Stimulated activated CD8-positive, alpha-beta memory T cell treated with anti-CD3 and anti-CD28 coated beads, Interleukin-15, amount 100 ng/mL, for 48 hours (primary cell): ENCODE measurements at places on chromosomes 4 and X.

DNA sequence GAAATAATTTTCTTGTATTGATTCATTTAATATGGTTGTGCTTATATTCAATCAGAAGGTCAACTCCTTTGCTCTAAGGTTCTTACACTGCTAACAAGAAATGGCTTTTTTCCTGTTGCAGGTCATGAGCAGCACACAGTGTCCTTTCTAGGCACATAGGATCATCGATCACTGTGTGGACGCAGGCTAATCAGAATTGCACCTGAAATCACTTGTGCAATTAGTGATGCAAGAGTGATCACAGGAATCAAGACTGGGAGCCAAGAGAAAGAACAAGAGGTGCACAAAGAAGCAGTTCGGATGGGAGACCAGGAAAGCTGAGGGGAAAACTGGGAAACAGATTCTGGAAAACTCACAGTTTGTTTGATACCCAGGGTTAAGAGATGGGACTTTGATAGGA, 21.1 kb downstream of the TDO2 start:
- no peak for DNase-seq

DNA sequence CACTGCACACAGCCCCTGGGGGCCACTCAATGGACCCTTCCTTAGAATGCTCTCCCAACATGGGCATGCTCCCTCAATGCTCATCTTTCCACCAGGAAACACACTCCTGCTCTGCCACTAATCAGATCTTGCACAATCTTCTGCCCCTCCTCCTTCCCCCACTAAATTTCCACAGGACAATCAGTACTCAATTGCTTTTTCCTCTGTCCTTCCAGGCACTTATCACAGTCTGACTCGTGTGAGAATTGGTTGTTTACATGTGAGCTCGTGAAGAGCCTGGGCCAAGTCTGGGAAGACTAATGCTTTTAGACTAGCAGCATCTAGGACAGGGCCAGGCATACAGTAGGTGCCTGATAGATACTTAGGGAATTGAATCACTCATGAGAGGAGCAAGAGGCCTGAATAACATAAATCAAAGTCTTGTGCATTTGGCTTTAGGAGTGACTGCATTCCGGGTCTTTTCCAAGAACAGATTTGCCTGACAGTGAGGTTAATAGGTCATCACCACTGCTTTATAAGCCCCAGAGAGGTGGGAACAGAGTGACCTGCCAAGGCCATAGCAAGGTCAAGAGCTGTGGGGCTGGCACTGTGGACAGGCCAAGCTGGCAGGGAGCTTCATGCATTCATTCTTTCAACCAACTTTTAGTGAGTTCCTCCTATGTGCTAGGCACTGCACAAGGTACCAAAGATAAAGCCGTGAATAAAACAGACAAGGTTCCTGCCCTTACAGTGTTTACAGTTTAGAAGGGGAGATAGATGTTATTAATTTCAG, 55.0 kb downstream of the PRPS1 start:
- DNase-seq, result no peak

DNA sequence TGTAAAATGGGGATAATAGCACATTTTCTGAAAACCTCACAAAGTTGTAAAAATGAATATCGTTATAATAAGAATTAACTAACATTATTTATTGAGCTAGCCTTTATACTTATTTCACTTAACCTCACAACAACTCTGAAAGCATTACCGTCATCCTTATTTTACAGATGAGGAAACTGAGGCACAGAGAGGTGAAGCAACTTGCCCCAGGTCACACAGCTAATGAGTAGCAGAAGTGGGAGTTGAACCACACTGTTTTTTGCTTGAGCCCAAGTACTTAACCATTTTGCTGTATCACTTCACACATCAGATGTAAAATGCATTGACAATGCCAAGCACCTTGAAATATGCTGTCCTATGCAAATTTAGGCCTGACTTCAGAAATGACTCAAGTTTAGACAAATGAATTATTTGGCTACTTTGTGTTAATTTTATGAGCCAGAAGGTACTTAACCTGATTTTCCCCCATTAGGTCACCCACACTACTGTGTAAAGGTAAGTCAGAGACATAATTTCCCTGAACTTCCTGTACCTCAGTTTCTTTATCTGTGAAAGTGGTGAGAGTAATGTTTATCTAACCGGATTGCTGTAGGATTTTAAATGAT, 23.1 kb downstream of the CD40LG start:
- no peak for DNase-seq

- no peak for DNase-seq
These were observed 92.2 kb upstream of the MTM1 start for GRCh38 chrX:150476164-150476699.

- no peak for DNase-seq
These were observed 343.1 kb upstream of the FAM241A start for GRCh38 chr4:111802191-111802590.

DNA sequence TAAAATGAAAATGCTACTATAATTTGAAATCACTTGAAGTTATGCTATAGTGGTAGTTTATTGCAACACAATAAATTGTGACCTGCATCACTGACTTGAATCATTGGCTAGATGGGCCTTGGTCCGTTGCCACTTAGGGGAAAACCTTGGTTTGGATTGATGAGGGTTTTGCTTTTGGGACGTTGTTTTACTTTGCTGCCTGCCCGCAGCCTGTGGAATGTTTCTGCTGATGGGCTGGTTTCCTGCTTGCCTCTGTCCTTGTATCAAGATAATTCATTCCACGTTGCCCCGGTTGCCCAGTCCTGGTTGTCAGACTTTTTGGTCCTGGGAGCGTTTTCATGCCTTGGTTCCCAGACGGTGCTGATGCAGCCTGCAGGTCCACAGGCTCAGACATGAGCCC, 18.3 kb downstream of the HADH start:
- no peak for DNase-seq

DNA sequence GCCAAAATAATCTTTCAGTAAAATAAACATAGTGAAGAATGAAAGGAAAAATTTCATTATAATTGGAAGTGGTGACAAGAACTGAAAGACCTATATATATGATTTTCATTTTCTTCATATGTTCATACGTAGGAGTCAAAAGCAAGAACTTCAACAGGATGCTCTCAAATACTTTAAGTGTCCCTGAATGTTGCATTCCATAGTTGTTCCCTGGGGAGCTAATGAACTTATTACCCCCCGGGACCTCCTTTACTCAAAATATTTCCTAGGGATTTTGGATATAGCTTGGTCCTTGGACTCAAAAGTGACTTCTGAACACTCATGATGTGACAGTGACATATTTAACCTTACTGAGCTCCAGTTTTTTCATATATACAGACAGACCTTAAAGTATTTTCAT, 44.9 kb upstream of the NDST4 start:
- no peak for DNase-seq

DNA sequence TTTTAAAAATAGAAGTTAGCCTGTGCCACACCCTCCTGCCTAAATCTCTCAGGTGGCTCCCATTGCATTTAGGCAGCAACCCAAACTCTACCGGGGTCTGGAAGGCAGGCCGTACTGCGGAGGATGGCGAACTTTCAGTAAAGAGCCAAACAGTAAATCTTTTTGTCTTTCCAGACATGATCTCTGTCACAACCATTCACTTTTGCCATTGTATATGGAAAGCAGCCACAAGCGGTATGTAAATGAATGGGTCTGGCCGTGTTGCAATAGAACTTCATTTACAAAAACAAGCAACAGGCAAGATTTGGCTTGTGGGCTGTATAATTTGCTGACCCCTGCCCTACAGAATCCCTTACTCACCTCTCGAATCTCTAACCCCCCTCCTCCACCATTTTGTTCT, 3.3 kb downstream of the RADX start:
- DNase-seq, result no peak

DNA sequence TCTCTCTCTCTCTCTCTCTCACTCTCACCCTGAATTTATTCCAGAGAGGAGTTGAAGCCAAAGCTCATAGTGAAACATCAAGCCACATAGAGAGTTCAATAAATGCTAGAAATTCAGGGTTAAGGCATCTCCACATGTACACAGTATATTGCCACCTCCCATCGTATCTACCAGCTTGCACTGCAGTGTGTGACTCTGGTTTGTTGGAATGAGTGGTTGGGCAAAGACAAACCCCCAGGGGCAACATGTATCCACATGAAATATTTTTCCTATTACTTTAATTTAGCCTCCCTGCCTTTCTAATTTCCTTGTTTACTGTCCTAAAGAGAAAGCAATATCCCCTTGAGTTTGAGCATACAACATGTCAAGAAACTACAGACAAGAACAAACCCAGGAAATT, 247.3 kb downstream of the SPATA18 start:
- DNase-seq, result no peak

- no peak for DNase-seq
These were observed 49.2 kb downstream of the PJA1 start for GRCh38 chrX:69116077-69116476.

DNA sequence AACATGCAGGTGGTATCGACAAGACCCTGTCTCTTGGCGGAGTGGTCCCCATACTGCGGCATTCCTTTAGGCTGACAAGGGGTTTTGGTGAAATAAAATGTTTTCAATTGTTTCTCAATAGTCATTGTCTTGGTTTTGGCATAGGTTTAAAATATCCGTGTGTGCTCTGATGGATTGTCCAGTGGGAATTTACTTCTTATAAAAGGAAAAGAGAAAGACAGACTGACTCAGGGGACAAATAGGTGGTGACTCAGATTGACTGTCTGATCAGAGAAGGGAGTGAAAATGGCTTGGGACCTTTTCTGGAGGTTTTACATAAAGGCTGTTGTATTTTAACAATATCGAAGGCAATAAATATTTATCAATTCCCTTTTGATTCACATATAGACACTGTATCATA, 129.8 kb downstream of the SORBS2 start:
- DNase-seq, result no peak

DNA sequence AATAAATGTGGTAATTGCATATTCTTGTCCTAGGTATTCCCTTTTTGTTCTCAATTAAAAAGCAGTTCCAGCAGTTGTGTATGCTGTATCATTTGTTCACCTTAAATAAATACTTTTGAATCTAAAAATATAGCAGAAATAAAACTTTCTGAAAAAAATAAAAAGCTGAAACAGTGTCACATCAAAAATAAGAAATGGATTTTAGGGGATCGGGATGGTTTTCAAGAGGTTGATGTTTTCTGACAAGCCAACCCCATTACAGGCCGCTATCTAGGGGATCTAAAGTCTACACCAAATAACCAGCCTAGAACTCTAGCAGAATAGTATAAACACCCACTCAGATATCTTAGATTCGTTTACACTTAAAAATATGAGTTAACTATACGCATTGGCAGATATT, 95.4 kb upstream of the MAML3 start:
- DNase-seq, result no peak

DNA sequence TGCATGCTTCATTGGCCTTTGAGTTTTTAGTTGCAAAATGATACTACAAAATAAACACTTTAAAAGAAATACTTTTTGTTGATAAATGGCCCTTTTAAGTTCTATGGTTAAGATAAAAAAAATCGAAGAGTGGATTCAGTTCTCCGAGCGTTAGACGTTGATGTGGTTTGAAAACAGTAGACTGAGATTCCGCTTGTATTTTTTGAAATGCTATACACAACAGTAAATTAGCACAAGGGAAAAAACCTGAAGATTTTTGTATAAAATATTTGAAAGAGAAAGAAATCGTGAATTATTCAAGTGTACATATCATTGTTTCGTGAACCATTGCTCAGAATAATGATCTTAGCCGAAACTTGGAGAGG, 1.4 kb downstream of the BMP2K start:
- DNase-seq, result no peak

DNA sequence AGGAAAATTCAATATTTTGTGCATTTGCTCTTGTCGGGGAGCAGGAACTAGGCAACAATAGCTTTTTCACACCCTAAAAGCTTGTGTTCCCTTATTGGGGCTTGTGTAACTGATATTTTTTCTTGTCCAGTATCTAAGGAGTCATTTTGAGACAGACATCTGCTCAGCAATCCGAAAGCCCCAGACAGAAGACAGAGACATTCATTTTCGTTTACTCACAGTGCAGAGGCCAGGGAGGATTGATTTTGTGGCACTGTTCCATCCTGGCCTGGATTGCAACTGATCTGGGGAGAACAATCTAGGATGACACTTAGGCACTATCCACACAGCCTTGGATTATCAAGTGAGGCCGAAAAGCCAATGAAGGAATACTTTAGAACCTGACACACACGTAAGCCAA, 27.4 kb upstream of the PLAC1 start:
- DNase-seq, result no peak

GRCh38 chr4:53098681-53099121, 236.6 kb downstream of the RASL11B start:
- DNase-seq, result no peak

- DNase-seq, result no peak
These were observed 22.4 kb downstream of the CLDN22 start for GRCh38 chr4:183297675-183298074.

DNA sequence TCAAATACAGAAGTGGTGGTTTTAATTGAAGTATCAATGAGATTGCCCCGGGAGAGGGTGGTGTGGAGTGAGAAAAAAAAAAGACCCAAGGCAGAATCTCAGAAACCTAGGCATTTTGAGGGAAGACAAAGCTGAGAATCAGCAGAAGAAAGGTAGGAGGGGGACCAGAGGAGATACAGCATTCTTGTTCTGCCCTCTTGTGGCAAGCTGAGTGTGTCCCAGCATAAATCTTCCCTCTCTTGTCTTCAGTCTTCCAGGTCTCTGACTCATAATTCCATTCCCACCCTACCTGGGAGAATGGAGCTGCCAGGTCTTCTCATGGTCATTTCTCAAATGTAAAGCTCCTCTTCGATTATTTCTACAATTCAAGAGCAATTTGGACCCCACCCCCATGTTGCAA, 32.7 kb upstream of the MAGED1 start:
- DNase-seq, result no peak

DNA sequence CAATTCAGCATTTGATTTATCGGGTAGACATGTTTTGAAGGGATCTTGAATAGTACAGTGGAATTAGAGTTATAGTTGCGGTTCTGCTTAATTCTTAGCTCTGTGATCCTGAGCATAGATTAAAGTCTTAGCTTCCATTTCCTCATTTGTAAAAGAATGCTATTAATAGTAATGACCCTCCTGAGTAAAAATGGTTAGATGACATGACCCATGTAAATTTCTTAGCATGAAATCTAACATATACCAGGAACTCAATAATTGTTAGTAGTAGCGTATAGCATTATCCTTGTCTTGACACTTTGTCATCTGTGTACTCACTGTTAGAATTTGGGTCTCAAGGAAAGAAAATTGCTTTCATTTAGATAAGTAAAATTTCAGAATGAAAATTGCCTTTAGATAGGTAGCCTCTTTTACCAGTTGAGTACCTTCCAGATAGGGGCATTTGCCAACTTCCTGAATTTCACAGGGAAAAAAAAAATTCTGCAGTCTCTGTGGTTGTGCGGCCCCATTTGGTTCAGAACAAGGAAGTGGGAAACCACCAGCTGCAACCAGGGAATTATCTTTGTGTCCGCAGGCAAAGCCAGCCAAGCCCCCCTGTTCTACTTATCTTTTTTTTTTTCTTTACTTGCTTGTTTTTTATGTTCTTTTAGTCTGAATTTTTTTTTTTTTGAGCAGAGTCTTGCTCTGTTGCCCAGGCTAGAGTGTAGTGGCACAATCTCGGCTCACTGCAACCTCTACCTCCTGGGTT, 86.9 kb downstream of the TMEM164 start:
- no peak for DNase-seq

DNA sequence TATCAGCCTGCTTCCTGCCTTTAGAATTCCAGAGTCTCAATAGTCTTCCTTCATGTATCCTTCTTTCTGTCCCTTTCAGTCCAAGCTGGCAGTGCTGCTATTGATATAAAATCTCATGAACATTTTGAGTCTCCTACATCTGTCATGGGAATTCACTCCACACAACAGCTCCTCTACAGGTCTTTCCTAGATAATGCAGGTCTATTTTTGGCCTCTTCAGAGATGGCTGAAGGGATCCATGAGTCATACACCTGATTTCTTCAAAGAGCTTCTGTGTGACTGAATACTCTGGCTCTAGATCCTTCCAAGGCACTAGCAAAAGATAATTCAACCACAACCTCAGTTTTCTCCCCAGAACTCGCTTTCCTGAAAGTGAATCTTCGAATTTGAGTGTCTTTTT, 115.4 kb downstream of the STPG2 start:
- DNase-seq, result no peak
